ENCODE measurements at places on chromosomes 2 and 18.

GRCh38 chr2:99822474-99823207, 319.7 kb downstream of the AFF3 start:
- DNase-seq: no peak

GRCh38 chr2:15808204-15808910, 132.0 kb upstream of the MYCN start:
- DNase-seq: no peak

DNA sequence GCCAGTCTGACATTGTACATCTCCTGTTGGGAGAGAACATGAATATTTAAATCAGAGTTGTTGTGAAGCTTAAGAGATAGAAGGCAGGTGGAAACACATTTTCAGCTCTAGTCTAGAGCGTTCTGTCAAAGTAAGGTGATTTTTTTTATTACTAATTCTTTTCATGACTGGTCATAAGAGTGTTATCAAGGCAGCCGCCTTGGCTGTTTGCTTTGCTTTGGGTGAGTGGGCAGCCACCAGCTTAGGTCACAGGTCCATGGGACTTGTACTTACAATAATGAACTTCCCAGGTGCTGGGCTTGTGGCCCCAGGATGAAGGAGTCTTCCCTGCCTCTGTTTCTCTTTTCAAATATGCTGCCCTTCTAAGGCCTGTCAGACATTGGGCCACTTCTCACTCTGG, 256.3 kb downstream of the SRBD1 start:
- DNase-seq: no peak

GRCh38 chr18:6203791-6204190, 210.9 kb downstream of the L3MBTL4 start:
- no peak for DNase-seq

DNA sequence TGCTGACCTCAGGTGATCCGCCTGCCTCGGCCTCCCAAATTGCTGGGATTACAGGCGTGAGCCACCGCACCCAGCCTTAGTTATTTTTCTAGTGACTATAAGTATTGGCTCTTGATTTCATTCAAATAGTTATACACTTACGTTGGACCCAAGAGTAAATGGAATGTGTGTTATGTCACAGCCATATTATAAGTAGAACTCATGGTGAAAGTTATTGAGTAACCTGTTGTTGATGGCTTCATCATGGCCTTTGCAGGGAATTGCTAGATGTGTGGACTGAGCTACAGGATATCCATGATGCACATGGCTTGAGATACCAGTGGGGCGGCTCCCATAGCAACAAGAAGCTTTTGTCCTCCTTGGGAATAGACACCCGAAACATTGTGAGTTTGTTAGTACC, 44.7 kb downstream of the AFTPH start:
- no peak for DNase-seq

All from stimulated activated CD4-positive, alpha-beta T cell treated with anti-CD3 and anti-CD28 coated beads, Interleukin-15, amount 100 ng/mL, for 1 hour (primary cell).